ENCODE measurements at places on chromosomes 2 and 18.

DNA sequence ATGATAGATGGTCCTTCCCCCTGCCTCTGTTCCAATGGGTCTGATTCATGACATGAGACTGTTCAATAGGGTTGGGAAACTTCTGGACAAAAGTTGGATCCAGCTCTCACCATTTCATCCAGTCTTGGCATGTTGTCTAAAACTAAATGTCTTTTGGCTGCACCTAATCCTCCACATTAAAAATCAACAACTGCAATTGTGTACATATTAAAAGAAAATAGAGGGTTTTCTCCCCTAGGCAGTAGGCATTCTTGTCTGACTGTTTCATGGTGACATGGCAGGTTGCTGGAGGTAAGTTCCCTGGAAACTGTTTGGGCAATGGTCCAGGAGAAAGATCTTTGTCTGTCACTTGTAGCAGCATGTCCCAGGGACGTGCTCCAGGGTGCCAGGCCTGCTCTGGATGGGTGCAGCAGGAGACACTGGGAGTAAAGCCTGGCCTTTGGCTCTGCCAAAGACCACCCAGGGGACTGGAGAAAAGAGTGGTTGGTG is 135.8 kb downstream of the TCF4 start:
- DNase-seq, result no peak

DNA sequence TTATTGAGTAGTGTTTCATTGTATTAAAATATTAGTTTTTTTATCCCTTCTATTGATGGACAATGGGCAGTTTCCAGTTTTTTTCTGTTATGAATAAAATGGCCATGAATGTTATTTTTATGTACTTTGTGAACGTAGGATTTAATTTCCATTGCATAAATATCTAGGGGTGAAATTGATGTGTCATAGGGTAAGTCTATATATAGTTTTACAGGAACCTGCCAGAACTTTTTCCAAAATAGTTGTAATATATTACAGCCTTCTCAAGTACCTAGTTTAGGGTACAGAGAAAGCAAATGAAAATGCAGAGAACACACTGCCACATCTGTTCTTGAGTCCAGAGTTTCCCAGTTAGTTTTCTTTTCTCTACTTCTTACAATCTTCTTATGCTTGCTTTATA is 378.6 kb downstream of the MEIS1 start:
- DNase-seq, result no peak

DNA sequence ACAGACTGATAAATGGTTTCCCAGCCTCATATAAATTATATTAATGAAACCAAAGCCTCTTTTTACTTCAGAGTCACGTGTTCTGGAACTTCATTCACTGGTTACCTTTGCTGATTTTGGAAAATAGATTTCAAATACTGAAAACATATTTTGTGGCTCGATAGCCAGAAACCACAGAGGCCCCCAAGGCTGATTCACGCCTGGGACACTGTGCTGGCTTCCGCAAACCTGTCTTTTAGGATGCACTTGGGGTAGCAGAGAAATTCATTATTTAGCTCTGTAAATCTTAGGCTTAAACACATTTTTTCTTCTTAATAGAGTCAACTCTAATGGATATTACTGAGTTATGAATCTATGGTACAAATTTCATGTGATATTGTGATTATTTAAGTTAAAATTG is 90.7 kb upstream of the TMEM18 start:
- DNase-seq, result no peak

- no peak for DNase-seq
Observed at GRCh38 chr2:241676665-241677064, 9.9 kb downstream of the DTYMK start.

- DNase-seq, result no peak
Observed at GRCh38 chr18:78830826-78831225, 148.8 kb upstream of the SALL3 start.

All from CD8-positive, alpha-beta T cell (primary cell).